ENCODE measurements at places on chromosomes 12 and 14. TPM values are rescaled to one million over a fixed set of nuclear protein-coding genes. Genes with fewer than 3 reads are reported as not detected.

DNA sequence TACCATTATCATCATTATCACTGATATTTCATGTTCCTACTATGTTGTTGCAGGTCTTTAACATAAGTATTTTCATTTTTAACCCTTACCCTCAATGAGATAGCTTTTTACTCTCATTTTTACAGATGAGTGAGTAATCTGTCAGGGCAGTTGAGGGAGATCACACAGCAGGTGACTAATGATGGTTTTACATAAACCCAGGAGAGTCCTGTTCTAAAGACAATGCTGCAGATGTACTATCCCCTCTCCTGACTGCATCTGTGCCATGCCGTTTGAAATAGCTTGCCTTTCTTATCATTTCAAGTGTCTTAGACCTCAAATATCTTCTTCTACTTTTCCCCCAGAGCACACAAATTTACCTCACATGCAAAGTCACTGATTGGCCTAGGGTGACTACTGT lies 1552.1 kb upstream of the SEL1L start:
- H3K4me3 ChIP-seq: no peak overlapping the region
- no peaks in the 10 kb centered on the region for H3K27me3 ChIP-seq
- H3K4me1 ChIP-seq: no peaks in the 10 kb centered on the region
- no peak overlapping the region for H3K27ac ChIP-seq
- no peaks in the 10 kb centered on the region for H3K36me3 ChIP-seq

DNA sequence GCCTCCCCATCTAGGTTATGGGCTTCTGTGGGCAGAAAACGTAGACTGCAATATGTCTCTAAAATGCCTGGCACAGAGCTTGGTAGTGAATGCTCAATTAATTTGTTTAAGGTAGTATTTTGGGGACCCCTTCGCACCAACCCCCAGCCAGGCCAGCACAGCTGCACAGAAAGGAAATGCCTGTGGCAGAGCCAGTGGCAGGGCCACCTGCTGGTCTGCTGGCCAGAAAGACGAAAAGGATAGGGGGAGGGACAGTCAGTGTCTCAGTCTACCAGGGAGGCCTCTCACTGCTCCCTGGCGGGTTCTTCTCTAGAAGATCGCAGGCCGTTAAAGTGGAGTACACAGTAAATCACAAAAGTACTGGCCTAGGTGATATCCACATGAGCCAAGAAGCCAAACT lies 3.5 kb downstream of the RAB15 start:
- H3K36me3 ChIP-seq: no peaks in the 10 kb centered on the region
- H3K4me3 ChIP-seq: no peak overlapping the region
- no peak for DNase-seq
- H3K4me1 ChIP-seq: peaks cover 17% of the 10 kb centered on the region
- no peaks in the 10 kb centered on the region for H3K27me3 ChIP-seq

- no peaks in the 10 kb centered on the region for H3K27me3 ChIP-seq
- no peaks in the 10 kb centered on the region for H3K36me3 ChIP-seq
- no peak overlapping the region for H3K27ac ChIP-seq
- no peak for DNase-seq
- peaks cover 26% of the 10 kb centered on the region for H3K4me1 ChIP-seq
Measured at GRCh38 chr12:109892165-109892715, 7.8 kb upstream of the TCHP start.

DNA sequence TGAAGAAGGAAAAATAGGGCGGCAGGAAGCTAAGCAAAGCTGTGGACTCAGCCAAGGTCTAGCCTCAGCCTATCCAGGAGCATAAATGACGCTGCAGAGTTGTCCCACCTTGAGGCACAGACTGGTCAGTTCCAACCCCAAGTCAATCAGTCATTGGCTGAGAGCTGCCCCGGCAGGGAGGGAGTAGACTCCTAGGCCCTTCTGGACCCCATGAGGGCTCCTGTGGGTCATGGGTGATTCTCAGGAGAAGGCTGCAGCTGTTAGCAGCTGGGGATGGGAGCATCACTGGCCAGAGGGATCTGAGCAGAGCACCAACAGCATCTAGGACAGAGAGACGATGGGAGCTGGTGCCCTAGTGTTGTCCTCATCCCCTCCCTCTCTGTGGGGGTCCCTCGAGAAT lies 51.8 kb upstream of the ESRRB start:
- no peaks in the 10 kb centered on the region for H3K36me3 ChIP-seq
- H3K4me3 ChIP-seq: no peak overlapping the region
- H3K4me1 ChIP-seq: no peaks in the 10 kb centered on the region
- H3K27me3 ChIP-seq: peaks cover 18% of the 10 kb centered on the region
- H3K27ac ChIP-seq: no peak overlapping the region

DNA sequence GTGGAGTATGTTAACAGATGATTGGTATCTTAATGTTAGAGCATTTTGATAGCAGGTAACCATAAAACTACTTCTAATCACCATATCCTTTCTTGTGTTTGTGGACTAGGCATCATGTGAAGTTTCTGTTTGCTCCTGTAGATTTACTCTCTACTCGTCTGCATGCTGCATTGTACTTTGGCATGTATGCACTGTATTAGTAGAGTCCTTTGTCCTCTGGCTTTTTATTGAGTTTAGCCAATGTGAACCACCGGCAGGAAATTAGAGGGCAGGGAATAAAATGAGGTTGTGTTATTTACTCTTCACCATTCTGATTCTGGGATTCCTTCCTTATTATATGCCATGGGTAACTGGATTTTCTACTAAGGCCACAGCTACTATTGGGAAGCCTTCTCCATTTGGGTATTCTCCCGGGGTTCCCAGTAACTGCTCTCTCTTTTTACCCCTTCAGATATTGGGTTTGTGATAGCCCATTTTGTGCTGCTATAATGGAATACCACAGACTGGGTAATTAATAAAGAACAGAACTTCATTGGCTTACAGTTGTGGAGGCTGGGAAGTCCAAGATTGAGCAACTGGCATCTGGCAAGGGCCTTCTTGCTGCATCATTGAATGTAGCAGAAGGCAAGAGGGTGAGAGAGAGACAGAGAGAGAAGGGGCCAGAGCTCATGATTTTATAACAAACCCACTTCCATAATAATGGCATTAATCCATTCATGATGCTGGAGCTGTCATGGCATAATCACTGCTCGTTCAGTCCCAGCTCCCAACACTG lies 22.4 kb downstream of the FAM177A1 start:
- H3K36me3 ChIP-seq: peaks cover 27% of the 10 kb centered on the region
- H3K4me1 ChIP-seq: no peaks in the 10 kb centered on the region
- H3K4me3 ChIP-seq: no peak overlapping the region
- DNase-seq: no peak
- H3K27ac ChIP-seq: no peak overlapping the region

DNA sequence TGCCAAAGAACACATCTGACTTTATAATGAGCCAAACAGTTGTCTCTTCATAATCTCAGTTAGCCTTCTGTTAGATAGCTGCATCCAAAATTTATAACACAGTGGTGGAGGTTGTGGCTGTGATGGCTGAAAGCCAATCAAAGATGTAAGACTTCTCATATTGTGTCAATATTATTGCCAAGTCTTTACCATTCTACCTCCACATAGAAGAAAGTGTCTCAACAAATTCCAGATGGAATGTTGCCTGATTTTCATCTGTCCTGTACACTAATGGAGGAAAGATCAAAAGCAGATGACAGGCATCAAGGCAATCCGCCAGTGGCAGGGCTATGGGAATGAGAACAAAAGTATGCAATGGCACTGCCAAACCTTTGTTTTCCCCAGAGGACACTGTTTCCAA lies 813.1 kb upstream of the NOVA1 start:
- no peaks in the 10 kb centered on the region for H3K4me1 ChIP-seq
- H3K36me3 ChIP-seq: no peaks in the 10 kb centered on the region
- DNase-seq: no peak
- no peaks in the 10 kb centered on the region for H3K27me3 ChIP-seq

- H3K27me3 ChIP-seq: peaks cover 3% of the 10 kb centered on the region
- H3K4me3 ChIP-seq: no peak overlapping the region
- no peak for DNase-seq
- no peaks in the 10 kb centered on the region for H3K4me1 ChIP-seq
Measured at GRCh38 chr14:52936437-52936836, 14.4 kb downstream of the FERMT2 start.

- H3K4me3 ChIP-seq: peak overlapping the region; percentile 95
- H3K27me3 ChIP-seq: no peaks in the 10 kb centered on the region
- H3K27ac ChIP-seq: peak overlapping the region; percentile 99
- peaks cover 48% of the 10 kb centered on the region for H3K4me1 ChIP-seq
- DNase-seq: peak; percentile 50
Measured at GRCh38 chr12:4275016-4275869, 1.7 kb downstream of the CCND2 start.

- DNase-seq: no peak
- H3K27me3 ChIP-seq: no peaks in the 10 kb centered on the region
- no peaks in the 10 kb centered on the region for H3K4me1 ChIP-seq
- H3K4me3 ChIP-seq: no peak overlapping the region
Measured at GRCh38 chr12:14007639-14008038, 26.2 kb upstream of the GRIN2B start.

- H3K4me3 ChIP-seq: no peak overlapping the region
- H3K27me3 ChIP-seq: peaks cover 3% of the 10 kb centered on the region
- H3K27ac ChIP-seq: no peak overlapping the region
- peaks cover 8% of the 10 kb centered on the region for H3K4me1 ChIP-seq
Measured at GRCh38 chr12:89568484-89568883, 42.6 kb upstream of the POC1B start.

- H3K4me3 ChIP-seq: no peak overlapping the region
- H3K4me1 ChIP-seq: no peaks in the 10 kb centered on the region
- no peaks in the 10 kb centered on the region for H3K36me3 ChIP-seq
- H3K27ac ChIP-seq: no peak overlapping the region
- H3K27me3 ChIP-seq: peaks cover 18% of the 10 kb centered on the region
- DNase-seq: no peak
Measured at GRCh38 chr12:117311-117710, 50.7 kb downstream of the IQSEC3 start.

DNA sequence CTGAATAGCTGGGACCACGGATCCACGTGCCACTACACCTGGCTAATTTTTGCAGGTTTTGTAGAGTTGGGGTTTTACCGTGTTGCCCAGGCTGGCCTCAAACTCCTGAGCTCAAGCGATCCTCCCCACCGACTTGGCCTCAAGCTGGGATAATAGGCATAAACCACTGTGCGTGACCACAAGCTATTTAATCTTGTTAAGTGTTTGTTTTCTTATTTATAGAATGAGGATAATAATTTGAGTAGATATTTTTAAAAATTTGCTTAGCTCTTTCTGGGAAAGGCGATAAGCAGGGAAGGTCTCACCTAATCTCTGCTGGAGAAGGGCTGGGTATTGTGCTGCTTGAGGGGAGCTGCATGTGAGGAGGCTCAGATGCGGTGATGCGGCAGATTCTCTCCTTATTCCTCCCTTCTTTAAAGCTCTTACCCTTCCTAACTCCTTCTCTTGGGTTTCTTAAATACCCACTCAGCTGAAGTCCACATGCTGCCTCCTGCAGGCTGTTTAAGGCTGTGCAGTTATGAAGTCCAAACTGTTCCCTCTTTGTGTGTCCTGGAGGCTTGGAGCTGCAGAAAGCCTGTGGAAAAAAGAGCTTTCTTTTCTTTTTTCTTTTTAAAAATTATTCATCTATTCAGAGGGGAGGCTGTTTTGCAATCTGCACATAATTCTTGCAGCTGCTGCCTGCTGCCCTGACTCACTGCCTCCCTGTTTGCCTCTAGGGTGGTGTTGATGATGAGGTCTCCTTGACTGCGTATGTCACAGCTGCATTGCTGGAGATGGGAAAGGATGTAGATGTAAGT lies 37.9 kb downstream of the A2ML1 start:
- H3K27me3 ChIP-seq: no peaks in the 10 kb centered on the region
- peak; percentile 51 for DNase-seq

GRCh38 chr14:56216626-56217379 lies 98.6 kb downstream of the PELI2 start:
- H3K4me1 ChIP-seq: peaks cover 16% of the 10 kb centered on the region
- H3K27me3 ChIP-seq: no peaks in the 10 kb centered on the region
- no peak overlapping the region for H3K4me3 ChIP-seq

GRCh38 chr14:81509321-81509720 lies 24.3 kb downstream of the SEL1L start:
- no peak overlapping the region for H3K27ac ChIP-seq
- H3K4me1 ChIP-seq: peaks cover 34% of the 10 kb centered on the region
- DNase-seq: no peak
- H3K27me3 ChIP-seq: no peaks in the 10 kb centered on the region
- H3K4me3 ChIP-seq: no peak overlapping the region

- H3K27ac ChIP-seq: no peak overlapping the region
- H3K27me3 ChIP-seq: no peaks in the 10 kb centered on the region
- no peak overlapping the region for H3K4me3 ChIP-seq
- H3K4me1 ChIP-seq: peaks cover 10% of the 10 kb centered on the region
Measured at GRCh38 chr12:91833780-91834359, 311.8 kb downstream of the BTG1 start.

GRCh38 chr12:123441523-123442164 lies 5.2 kb upstream of the RILPL2 start:
- peaks cover 14% of the 10 kb centered on the region for H3K4me1 ChIP-seq
- H3K27ac ChIP-seq: no peak overlapping the region
- H3K27me3 ChIP-seq: no peaks in the 10 kb centered on the region
- no peak overlapping the region for H3K4me3 ChIP-seq
- no peaks in the 10 kb centered on the region for H3K36me3 ChIP-seq
- no peak for DNase-seq

- H3K4me1 ChIP-seq: peaks cover 7% of the 10 kb centered on the region
- no peaks in the 10 kb centered on the region for H3K36me3 ChIP-seq
- H3K27ac ChIP-seq: peak overlapping the region; percentile 69
- peak; percentile 19 for DNase-seq
- H3K4me3 ChIP-seq: peak overlapping the region; percentile 62
Measured at GRCh38 chr14:22226381-22226780, 362.6 kb downstream of the DAD1 start.

DNA sequence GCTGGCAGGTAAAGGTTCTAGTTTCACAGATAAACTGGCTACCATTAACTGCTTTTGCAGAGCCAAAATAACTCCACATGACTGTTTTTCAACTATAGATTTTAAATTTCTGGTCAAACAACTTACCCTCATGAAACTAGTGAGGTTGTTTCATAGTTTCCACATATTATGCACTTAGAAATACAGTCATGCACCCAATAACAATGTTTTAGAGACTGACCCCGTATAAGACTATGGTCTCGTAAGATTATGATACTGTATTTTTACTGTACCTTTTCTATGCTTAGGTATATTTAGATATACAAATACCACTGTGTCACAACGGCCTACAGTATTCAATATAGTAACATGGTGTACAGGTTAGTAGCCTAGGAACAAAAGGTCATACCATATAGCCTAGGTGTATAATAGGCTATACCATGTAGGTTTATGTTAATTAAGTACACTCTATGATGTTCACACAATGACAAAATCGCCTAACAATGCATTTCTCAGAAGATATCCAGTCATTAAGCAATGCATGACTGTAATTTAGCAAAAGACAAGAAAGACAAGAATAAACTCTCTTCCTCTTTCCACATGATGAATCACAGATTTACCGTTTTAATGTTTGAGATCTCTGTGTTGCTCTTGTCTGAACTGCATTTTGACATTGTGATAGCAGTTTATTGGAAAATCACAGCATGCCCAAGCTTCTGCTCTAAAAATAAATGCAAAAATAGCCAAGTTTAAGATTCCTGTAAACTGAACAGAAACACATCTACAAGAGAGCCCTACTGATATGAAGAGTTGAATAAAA lies 17.1 kb downstream of the DICER1 start:
- DNase-seq: no peak
- H3K27ac ChIP-seq: peak overlapping the region; percentile 52
- peaks cover 23% of the 10 kb centered on the region for H3K36me3 ChIP-seq
- no peak overlapping the region for H3K4me3 ChIP-seq
- H3K27me3 ChIP-seq: no peaks in the 10 kb centered on the region

Gene NOXRED1
- 0.66 TPM for total RNA-seq

Gene DIO3
- total RNA-seq: not detected

Gene MGP
- not detected for total RNA-seq

Gene OASL
- 13.9 TPM for total RNA-seq

Gene NFATC4
- 0.11 TPM for total RNA-seq

Gene KCNA5
- not detected for total RNA-seq

Gene REC8
- 25.6 TPM for total RNA-seq

Gene CLEC4A
- total RNA-seq: not detected

Measured in activated CD4-positive, alpha-beta T cell treated with anti-CD3 and anti-CD28 coated beads for 36 hours (primary cell).